ENCODE measurements at places on chromosomes 11 and 22. TPM values are rescaled to one million over a fixed set of nuclear protein-coding genes. Genes with fewer than 3 reads are reported as not detected.

DNA sequence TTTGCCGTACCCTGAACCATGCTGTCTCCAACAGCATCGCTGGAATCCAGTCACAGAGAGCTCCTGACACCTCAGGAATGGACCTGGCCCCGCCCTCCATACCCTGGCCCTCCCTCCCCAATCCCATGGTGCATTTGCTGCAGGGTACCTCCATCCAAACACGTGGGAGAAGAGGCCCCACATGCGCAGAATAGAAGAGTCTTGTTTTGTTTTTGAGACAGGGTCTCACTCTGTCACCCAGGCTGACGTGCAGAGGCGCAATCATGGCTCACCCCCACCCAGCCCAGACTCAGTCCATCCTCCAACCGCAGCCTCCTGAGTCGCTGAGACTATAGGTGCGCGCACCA lies 2.3 kb upstream of the PNPLA2 start:
- no peaks in the 10 kb centered on the region for H3K36me3 ChIP-seq
- peaks cover 36% of the 10 kb centered on the region for H3K4me1 ChIP-seq
- H3K27me3 ChIP-seq, result no peaks in the 10 kb centered on the region
- no peak for DNase-seq
- no peak overlapping the region for H3K4me3 ChIP-seq

OR52A1 gene
- total RNA-seq, result not detected

- DNase-seq, result no peak
- no peaks in the 10 kb centered on the region for H3K27me3 ChIP-seq
- H3K4me1 ChIP-seq, result peaks cover 4% of the 10 kb centered on the region
- no peak overlapping the region for H3K4me3 ChIP-seq
Observed at GRCh38 chr22:23404689-23405365, 175.3 kb downstream of the IGLL1 start.

- no peak for DNase-seq
- no peak overlapping the region for H3K4me3 ChIP-seq
- peaks cover 29% of the 10 kb centered on the region for H3K4me1 ChIP-seq
Observed at GRCh38 chr11:27720277-27720830, 20.1 kb upstream of the BDNF start.

LAYN gene
- total RNA-seq, result 22.3 TPM

- no peaks in the 10 kb centered on the region for H3K27me3 ChIP-seq
- no peak overlapping the region for H3K27ac ChIP-seq
- no peak for DNase-seq
- H3K4me1 ChIP-seq, result peaks cover 4% of the 10 kb centered on the region
Observed at GRCh38 chr11:4491878-4492606, 9.6 kb downstream of the OR52K1 start.

GRCh38 chr11:95065336-95065735 lies 1.4 kb upstream of the SRSF8 start:
- H3K27ac ChIP-seq, result no peak overlapping the region
- no peak overlapping the region for H3K4me3 ChIP-seq
- H3K27me3 ChIP-seq, result no peaks in the 10 kb centered on the region
- no peak for DNase-seq

- no peak overlapping the region for H3K4me3 ChIP-seq
- peaks cover 45% of the 10 kb centered on the region for H3K4me1 ChIP-seq
- H3K36me3 ChIP-seq, result no peaks in the 10 kb centered on the region
- DNase-seq, result no peak
Observed at GRCh38 chr11:117819096-117820040, 5.2 kb downstream of the FXYD2 start.

KDELR3 gene
- total RNA-seq, result 3.9 TPM
